ENCODE measurements at places on chromosomes 3 and 15.
A peak's percentile ranks its signal among the peaks of the same experiment; 100 is the strongest.

GRCh38 chr15:43239732-43240491, 19.1 kb upstream of the EPB42 start:
- peak; percentile 9 for DNase-seq

DNA sequence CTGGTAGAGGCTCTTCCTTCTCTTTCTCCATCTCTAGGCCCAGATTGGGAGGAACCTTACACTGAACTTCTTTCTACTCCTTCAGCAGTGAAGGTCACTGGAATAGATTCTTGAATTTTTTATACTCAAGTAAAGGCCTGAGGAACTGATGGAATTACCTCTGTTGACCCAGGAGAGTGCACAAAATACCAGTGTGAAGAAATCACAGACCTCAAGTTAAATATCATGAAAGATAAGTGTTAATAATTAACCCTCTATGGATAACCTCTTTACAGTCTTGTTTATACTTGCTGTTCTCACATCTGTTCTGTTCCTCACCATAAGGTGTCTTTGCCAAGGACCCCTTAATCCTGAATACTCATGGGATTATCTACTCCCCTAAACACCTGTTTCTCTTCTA, 244.4 kb upstream of the STAC start:
- no peak for DNase-seq

- no peak for DNase-seq
Measured at GRCh38 chr3:123099331-123100192, 32.7 kb downstream of the PDIA5 start.

GRCh38 chr15:58401991-58402649, 29.7 kb upstream of the LIPC start:
- no peak for DNase-seq

- no peak for DNase-seq
Measured at GRCh38 chr3:31331278-31331677, 201.4 kb upstream of the STT3B start.

GRCh38 chr3:33132019-33132360, 18.2 kb downstream of the CRTAP start:
- DNase-seq = no peak

GRCh38 chr15:76253691-76254473, 57.4 kb downstream of the ETFA start:
- DNase-seq = peak; percentile 40

- peak; percentile 61 for DNase-seq
Measured at GRCh38 chr3:59247402-59247841, 197.6 kb upstream of the CFAP20DC start.

DNA sequence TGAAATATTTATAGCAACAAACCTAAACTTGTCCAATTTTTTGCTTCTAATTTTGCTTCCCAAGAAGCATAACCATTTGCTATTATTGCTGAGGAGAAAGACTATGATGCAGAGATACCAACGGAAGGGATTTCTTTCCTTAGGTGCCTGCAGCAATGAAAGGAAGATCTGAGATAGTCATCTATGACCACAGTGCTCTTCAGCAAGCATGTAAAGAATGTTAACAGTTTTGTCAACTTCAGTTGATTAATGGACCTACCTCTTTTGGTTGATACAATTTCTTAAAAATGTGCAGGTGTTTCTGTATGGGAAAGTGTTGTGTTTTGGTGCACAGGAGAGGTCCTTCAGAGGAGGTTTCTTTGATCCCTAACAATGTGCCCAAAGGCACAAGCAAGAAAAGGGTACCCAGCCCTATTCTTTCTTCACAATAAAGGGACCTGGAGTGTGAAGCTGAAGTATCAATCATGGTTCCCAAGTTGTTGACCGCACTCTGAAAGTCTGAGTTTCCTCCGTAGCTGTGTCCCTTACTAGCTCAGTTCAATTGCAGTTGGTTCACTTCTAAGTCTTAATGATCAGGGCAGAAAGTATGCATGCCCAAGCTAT, 307.7 kb upstream of the KCNH8 start:
- DNase-seq = no peak

- DNase-seq = peak; percentile 1
Measured at GRCh38 chr3:82475306-82475705, 713.9 kb upstream of the GBE1 start.

- peak; percentile 13 for DNase-seq
Measured at GRCh38 chr3:95899911-95900310, 914.5 kb upstream of the EPHA6 start.

- DNase-seq = no peak
Measured at GRCh38 chr3:99373846-99374210, 264.6 kb upstream of the COL8A1 start.

DNA sequence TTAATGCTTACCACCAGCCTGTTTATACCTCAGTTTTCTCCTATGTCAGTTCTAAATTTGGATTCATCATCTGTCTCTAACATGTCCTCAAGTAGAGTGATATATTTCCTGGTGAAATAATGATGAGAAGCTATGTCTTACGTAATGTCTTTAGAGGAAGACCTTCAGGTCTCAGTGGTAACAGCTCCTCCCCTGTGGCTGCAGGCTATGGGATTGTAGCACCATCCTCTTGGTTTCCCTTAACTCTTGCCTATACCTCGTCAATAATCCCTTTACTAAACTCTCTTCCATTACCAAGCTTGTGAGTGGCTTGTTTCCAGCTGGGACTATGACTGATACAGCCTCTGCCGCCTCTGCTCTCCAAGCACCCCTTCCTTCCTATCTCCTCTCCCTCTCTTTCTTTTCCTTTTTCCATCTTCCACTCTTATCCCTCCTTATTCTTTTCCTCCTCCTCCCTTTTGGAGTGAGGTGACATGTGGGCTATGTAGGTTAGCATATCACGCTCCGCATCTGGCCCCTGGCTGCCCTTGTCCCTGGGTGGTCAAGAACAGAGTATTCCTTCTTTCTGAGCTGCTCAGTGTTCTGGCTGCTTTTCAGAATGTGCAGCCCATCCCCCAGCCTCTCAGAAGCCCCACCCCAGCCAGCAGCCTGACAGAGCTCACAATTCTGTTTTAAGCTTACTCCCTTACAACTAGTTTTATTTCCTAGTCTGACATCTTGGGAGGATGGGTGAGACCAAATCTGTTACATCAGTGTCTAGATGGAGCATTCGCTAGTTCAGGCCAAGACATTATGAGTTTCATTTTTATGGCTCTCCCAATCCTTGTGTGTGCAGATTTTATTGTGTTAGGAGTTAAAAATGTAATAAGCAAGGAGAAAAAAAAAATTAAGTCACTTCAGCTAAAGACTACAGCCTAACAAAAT, 75.0 kb upstream of the RNU6-1 start:
- peak; percentile 75 for DNase-seq

- peak; percentile 36 for DNase-seq
Measured at GRCh38 chr3:56003129-56003528, 465.1 kb downstream of the ERC2 start.

GRCh38 chr3:191412759-191413158, 48.2 kb upstream of the PYDC2 start:
- DNase-seq = peak; percentile 97

DNA sequence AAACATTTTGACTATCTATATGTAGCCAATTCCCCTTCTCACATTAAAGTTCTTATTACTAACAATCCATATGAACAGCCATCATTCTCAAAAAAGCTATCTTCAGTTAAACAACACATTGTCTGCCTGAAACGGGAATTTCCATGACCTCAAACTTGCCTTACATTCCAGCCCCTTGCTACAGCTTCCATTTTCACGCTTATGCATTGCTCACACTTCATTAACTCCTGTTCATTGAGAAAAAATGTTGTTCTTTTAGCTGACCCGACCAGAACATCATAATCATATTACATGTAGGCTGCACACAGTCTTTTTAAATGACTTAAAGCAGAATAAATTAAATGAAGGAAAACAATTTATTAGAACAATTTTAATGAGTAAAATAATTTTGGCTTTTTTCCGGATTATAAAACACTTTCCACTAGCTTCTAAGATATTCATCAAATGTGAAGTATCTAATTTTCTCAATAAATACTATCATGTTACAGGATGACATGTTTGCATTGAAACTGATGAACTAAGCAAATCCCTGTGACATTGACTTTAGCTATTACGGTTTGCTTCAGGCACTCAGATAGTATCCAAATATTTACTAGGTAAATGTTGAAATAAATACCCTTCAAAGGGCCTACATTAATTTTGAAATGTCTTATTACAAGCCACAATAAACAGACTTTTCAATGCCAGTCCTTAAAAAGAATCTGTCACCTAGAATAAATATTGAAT, 49.9 kb downstream of the P3H2 start:
- peak; percentile 62 for DNase-seq

Data from fibroblast of upper back skin (primary cell).